GM04503 (cell line): ENCODE measurements at places on chromosomes 6 and 20.

- DNase-seq: no peak
Measured at GRCh38 chr6:44475779-44476434, 88.4 kb downstream of the CDC5L start.

GRCh38 chr6:7343546-7344475, 30.8 kb upstream of the SSR1 start:
- DNase-seq: no peak

DNA sequence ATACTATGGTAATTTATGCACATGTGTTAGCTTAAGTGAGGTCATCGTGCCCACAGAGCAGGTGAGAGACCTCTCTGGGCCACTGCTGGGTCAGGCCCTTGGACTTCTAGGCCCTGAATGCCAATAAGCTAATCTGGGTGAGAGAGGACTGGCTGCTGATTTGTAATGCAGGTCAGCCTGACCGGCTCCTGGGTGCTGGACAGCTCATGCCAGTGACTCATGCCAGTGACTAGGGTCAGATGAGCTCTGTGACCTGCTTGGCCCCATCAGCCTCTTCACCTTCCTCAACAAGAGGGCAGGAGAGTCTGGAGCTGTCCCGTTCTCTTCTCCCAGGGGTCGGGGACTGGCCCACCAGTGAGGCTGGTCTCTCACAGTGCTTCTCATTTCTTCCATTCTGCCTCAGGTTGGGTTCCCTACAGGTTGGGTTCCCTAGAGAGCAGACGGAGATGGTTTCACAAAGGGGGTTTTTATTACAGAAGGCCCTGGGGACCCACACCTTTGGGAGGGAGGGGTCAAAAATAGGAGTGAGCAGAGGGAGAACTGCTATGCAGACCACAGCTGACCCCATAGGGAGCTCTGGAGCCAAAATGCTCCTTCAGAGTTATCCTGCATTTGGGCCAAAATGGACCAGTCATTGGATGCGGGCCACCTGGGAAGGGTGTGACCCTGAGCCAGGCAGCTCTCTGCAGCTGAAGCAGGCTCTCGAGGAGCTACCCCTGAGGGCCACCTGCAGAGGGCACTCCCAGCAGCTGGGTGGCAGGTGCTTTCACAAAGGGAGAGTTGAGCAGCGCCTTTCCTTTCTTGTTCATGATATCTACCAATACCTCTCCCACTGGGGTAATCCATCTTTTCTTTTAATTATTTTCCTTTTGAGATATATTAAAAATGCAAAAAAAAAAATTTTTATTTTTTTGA, 2.2 kb upstream of the OXT start:
- DNase-seq: no peak

- DNase-seq: no peak
Measured at GRCh38 chr20:17721802-17722486, 22.2 kb downstream of the BANF2 start.

DNA sequence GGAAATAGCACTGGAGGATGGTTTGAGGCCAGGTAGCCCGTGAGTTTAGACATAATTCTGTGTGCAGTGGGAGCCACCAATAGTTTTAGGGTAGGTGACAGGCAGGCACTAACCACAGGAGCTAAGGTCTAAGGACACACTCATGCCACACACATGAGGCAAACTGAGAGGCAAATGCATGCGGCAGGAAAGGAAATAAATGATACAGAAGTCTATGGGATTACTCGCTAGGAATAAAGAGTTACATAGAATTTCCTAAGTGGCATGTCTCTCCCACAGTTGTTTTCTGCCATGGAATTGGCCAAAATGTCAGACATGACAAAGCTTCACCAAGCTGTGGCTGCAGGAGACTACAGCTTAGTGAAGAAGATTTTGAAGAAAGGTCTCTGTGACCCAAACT, 4.9 kb downstream of the ANKRD66 start:
- no peak for DNase-seq

DNA sequence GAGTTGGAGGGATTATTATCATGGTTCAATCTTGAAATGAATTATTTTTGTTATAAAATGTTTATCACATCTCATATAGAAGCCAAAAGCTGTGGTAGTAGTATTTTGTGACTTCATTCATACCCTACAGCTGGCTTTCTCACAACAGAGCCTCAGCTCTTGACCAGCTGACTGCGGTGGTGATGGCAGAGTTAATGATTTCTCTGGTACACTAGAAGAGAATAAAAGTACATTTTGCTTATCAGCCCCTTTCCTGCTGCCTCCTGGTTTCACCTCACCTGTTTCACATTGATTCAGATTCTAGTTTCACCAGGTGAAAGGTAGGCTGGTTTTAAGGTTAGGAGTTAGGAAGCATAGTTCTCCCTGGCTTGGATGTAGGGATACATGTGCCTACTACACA, 55.7 kb downstream of the AFG1L start:
- DNase-seq: no peak

DNA sequence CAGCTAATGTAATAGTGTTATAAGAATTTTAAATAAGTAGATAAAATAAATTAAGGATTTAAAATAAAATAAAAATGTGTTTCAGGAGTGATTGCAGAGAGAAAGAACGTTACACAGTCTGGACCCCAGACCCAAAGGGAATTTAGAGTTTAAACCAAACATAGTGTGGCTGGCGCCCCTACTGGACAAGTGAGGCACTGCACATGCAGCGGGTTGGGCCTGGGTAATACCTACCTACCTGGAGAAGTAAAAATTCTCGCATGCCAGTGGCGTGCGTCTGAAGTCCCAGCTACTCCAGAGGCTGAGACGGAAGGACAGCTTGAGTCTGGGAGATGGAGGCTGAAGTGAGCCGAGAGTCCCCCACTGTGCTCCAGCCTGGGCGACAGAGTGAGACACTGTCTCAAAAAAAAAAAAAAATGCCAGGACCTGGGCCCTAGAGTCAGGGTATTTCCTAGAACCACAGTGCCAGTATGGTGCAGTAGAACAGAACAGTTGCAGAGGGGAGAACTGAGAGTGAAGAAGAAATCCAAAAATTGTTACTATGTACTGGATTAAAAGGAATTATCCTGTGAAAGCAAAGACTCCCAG, 71.4 kb upstream of the TCF21 start:
- DNase-seq: no peak

GRCh38 chr20:17617868-17618672, 48.2 kb downstream of the DSTN start:
- DNase-seq: no peak

DNA sequence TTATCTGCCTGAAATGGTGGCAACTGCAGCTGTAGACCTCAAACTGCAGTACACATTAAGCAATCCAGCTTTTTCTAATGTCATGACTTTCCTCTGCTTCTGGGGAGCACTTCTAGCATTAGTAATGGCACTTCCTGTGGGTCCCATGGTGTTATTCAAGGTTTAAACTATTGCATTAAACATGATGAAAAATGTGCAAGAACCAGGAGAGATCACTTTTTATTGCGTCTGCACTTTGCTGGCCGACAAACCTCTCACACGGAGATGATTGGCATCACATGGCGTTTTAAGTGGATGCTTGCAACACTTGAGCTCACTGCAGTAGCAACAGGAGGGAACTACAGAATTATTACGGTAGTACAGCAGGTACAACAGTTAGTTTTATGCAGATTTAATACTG, 148.4 kb downstream of the HIVEP2 start:
- peak; percentile 52 for DNase-seq

- no peak for DNase-seq
Measured at GRCh38 chr6:35128496-35128895, 12.6 kb downstream of the TCP11 start.

DNA sequence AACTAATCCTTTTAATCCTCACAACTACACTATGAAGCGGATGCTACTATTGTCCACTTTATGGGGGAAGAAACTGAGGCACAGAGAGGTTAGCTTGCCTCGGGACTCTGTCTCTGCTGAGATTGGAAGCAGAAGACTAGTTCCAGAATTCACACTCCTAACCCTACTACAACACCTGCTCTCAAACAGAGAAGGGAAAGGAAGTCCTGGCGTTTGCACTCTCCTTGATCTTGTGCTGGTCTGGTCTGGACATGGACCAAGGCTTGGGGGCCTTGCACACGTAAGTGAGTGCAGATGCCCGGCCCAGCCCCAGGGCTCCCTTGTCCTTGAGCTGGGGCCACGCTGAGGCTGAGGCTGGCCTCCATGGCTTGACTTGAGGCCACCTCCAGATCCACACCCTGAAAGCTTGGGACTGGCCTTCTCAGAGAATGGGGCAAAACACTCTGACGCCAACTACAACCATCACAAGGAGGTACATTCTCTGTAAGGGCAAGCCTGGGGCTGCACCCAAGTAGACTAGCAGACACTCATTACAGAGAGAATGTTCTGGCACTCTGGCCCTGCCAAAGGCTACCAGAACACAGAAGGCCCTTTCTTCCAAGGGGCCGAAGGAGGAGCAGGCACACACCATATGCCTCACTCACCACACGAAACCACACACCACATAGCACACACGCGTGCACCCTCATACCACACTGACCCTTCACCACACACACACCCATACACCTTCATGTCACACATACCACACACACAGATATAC, 33.3 kb upstream of the EZR start:
- DNase-seq: no peak

GRCh38 chr20:4808872-4809271, 87.2 kb downstream of the PRND start:
- no peak for DNase-seq

DNA sequence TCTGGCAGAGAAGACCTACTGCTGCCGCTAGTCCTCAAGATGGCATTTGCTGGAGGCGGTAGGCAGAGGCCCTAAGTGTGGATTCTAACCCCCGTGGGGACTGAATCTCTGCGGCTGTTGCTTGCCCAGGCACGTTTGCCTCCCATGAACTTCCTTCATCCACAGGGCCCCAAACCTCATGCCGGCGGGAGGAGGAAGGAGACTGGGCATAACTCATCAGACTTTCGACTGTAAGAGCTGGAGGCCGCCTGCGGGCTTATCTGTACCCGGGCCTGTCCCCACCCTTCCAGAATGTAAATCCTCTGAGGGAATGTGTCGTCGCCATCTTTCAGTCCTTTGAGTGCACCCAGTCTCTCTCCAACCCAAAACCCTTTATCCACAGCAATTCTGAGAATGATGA, 990 bp downstream of the ZFP57 start:
- no peak for DNase-seq

GRCh38 chr20:63345328-63346100, 15.6 kb downstream of the CHRNA4 start:
- no peak for DNase-seq

DNA sequence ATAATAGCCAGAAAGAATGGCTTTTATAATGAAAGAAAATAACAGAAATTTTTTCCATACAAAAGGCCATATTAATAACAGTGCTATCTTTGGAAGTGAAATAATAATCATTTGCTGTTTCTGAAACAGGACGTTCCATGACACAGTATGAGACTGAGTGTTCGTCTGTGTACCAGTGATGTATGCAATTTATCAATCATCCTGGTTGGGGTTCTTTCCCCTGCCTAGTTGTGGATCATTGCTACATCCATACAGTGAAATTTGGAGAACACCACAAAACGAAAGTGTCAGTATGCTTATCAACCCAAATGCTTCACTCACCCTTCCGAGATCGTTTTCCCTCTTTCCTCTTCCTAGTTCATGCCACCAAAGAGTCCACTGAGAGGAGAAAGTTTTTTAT, 151.4 kb upstream of the PRDM1 start:
- no peak for DNase-seq

GRCh38 chr20:23227274-23227673, 123.3 kb upstream of the NXT1 start:
- no peak for DNase-seq

DNA sequence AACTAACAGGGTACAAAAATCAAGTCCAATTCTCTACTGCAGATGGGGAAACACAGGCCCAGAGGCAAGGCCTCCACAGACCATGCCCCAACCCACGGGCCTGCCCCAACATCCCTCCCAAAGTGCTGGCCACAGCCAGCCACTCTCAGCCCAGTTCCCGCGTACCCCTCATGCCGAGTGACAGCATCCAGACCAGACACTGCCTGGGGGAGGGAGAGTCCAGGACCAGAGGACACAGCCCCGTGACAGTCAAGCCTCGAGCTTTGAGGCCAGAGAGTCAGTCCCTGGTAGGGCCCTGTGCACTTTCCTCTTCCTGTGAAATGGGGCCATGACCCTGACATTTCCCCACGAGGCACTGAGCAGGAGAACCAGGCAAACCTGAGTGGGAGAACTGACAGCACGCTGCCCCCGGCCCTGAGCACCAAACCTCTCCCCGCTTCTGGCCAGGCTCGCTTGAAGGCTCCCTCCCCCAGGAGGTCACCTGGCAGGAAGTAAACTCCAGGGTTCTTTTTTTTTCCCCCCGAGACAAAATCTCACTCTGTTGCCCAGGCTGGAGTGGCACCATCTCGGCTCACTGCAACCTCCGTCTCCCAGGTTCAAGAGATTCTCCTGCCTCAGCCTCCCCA, 4.9 kb downstream of the MYL9 start:
- no peak for DNase-seq

- DNase-seq: no peak
Measured at GRCh38 chr20:19807191-19807945, 49.3 kb downstream of the RIN2 start.

GRCh38 chr6:56314683-56315523, 67.5 kb upstream of the COL21A1 start:
- no peak for DNase-seq

- DNase-seq: no peak
Measured at GRCh38 chr6:137685798-137686375, 181.2 kb upstream of the TNFAIP3 start.

DNA sequence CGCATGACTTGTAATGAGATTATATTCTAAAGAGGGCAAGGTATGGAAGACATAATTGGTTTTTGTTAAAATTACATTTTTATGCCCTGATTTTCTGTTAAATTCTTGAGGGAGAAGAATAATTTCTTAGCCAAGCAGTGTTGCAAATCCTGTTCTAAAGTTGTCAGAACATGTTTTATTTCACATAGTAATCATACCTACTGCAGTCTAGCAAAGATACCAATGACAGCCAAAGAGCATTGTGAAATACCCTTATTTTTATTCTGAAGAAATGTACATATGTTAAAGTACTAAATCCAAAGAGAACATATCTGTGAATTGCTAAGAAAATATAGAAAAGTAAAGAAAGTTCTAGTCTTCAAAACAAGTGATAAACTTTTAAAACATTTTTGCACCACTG, 39.6 kb upstream of the SMIM8 start:
- no peak for DNase-seq

DNA sequence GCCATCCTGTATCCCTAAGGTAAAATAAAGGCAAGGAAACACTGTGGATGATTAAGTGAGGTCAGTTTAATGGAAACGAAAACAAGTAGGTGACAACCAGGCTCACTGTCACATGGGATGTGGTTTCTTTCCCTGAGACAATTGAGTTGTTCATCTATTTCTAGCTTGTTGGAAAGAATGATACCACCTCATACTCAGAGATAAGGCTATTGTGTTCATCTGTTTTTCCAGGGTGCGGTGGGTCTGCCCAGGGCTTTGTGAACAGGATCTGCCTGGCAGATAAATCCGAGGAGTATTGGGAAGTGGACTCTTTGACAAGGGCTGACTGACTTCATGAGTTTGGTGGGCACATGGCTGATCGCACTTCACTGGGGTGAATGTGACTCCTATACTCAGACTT, 80.8 kb upstream of the TIAM2 start:
- DNase-seq: no peak
